T-helper 2 cell treated with Interferon-gamma antibody and Interleukin-4, amounts not matched to agents 100 ng/mL and 5 ng/mL, for 36 hours (primary cell): ENCODE measurements at places on chromosomes 3 and 15. TPM values are rescaled to one million over a fixed set of nuclear protein-coding genes. Genes with fewer than 3 reads are reported as not detected.

CGNL1 gene
- total RNA-seq = not detected in 2 replicates

MAGI1 gene
- total RNA-seq = 0.48 and 1.1 TPM in 2 replicates

GOLGA8Q gene
- total RNA-seq = 3.0 and 8.8 TPM in 2 replicates

SLC22A14 gene
- 0.09 TPM in 1 of 2 replicates, not detected in the other for total RNA-seq

AP3B2 gene
- not detected in 2 replicates for total RNA-seq

ASB7 gene
- 19.7 and 20.0 TPM in 2 replicates for total RNA-seq

PPP1R14D gene
- total RNA-seq = not detected in 2 replicates

CACNA1D gene
- 4.5 and 4.8 TPM in 2 replicates for total RNA-seq

FOXL2NB gene
- not detected in 2 replicates for total RNA-seq

MED12L gene
- 1.6 and 1.8 TPM in 2 replicates for total RNA-seq

TOPBP1 gene
- total RNA-seq = 88.4 and 93.0 TPM in 2 replicates

MASP1 gene
- not detected in 2 replicates for total RNA-seq

GNAT1 gene
- not detected in 2 replicates for total RNA-seq

LMOD3 gene
- not detected in 2 replicates for total RNA-seq

RFTN1 gene
- total RNA-seq = 52.1 and 60.2 TPM in 2 replicates

PLSCR5 gene
- not detected in 2 replicates for total RNA-seq

CSTA gene
- total RNA-seq = not detected in 2 replicates

MEIS2 gene
- total RNA-seq = 0.23 TPM in 1 of 2 replicates, not detected in the other

CAMK2N2 gene
- 0.14 and 0.16 TPM in 2 replicates for total RNA-seq

RPL22L1 gene
- 70.1 and 79.5 TPM in 2 replicates for total RNA-seq

PLCH1 gene
- 0.59 and 0.80 TPM in 2 replicates for total RNA-seq

OR5K2 gene
- not detected in 2 replicates for total RNA-seq

EDC3 gene
- 43.4 and 47.9 TPM in 2 replicates for total RNA-seq

ARGFX gene
- total RNA-seq = not detected in 2 replicates

NR1I2 gene
- total RNA-seq = 0.07 and 0.09 TPM in 2 replicates

GOLGA6L7 gene
- total RNA-seq = not detected in 2 replicates

EPHA6 gene
- 0.07 TPM in 1 of 2 replicates, not detected in the other for total RNA-seq

STAB1 gene
- 0.05 and 0.09 TPM in 2 replicates for total RNA-seq

AADAC gene
- not detected in 2 replicates for total RNA-seq

GOLIM4 gene
- 4.4 and 6.1 TPM in 2 replicates for total RNA-seq

SPRED1 gene
- 0.07 TPM in 1 of 2 replicates, not detected in the other for total RNA-seq

ECE2 gene
- total RNA-seq = not detected in 2 replicates

MLF1 gene
- total RNA-seq = 0.25 and 0.50 TPM in 2 replicates

INKA1 gene
- total RNA-seq = 0.41 and 0.82 TPM in 2 replicates

FANCD2 gene
- total RNA-seq = 56.6 and 61.9 TPM in 2 replicates

CSPG4 gene
- total RNA-seq = not detected in 2 replicates

ERICH6 gene
- not detected in 2 replicates for total RNA-seq

MCCC1 gene
- 20.7 and 22.3 TPM in 2 replicates for total RNA-seq

TICRR gene
- total RNA-seq = 19.6 and 20.9 TPM in 2 replicates

SEMA5B gene
- total RNA-seq = not detected in 2 replicates

CHCHD4 gene
- total RNA-seq = 17.8 and 19.7 TPM in 2 replicates

NTRK3 gene
- total RNA-seq = not detected in 2 replicates

COL7A1 gene
- 1.1 and 1.5 TPM in 2 replicates for total RNA-seq

PLA2G4E gene
- not detected in 2 replicates for total RNA-seq

HHLA2 gene
- total RNA-seq = 2.0 and 2.5 TPM in 2 replicates

GCSAM gene
- 2.3 and 2.8 TPM in 2 replicates for total RNA-seq

BTBD1 gene
- total RNA-seq = 54.3 and 55.8 TPM in 2 replicates

EPHB1 gene
- total RNA-seq = 0.43 and 0.66 TPM in 2 replicates
